ENCODE measurements at places on chromosomes 6 and 20. TPM values are rescaled to one million over a fixed set of nuclear protein-coding genes. Genes with fewer than 3 reads are reported as not detected.
A peak's percentile ranks its signal among the peaks of the same experiment; 100 is the strongest.

- no peak for DNase-seq
Measured at GRCh38 chr6:84017709-84018452, 15.7 kb upstream of the MRAP2 start.

The CTAGE9 gene
- total RNA-seq: not detected

The CCN5 gene
- total RNA-seq: 34.6 TPM

DNA sequence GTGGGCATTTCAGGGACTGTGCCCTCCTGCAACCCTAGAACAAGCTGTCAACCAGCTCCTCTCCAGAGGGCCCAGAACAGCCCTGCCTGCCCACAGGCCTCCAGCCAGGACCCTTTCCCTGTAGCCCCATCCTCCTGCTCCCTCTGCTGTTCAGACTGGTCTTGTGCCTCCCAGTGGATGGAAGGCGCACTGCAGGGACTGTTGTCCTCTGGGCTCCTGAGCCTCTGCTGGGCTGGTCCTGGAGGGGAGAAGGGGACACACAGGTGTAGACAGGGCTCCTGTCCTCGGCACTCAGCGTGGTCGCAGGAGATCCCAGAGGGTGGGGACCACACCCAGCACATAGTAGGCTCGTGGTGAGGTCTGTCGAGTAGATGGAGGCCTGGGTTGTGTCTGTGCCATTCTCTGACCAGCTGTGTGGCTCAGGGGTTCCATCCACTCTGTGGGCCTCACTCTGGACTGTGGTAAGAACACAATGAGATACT lies 11.5 kb downstream of the ITPR3 start:
- peak; percentile 62 for DNase-seq

DNA sequence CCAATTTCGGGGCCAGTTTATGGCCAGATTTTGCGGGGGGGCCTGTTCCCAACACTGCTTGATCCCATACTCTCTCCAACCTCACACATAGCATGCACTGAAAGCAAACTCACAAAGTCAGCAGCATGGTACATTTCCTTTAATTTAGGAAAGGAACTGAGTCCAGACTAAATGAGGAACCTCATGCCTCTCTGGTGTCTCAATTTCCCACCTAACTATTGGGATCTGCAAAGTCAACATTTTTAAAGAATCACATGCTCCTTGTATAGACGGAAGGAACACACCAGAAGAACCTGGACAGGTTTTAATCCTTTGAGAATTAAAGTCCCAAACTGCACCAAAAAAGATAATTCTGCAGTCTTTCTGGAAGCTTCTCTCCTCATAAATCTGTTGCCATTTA lies 33.3 kb downstream of the FAM50B start:
- no peak for DNase-seq

DNA sequence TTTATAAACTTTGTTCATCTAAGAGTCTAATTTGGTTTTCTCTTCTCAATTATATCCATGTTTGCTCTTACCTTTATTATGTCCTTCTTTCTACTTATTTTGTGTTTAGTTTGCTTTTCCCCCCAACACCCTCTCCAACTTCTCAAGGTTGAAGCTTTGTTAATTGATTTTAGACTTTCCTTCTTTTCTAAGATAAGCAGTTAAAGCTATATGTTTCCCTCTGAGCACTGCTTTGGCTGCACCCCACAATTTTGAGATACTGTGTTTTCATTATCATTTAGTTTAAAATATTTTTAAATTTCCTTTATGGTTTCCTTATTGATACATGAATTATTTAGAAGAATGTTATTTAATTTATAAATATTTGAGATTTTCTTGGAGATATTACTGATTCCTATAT lies 13.9 kb upstream of the BEND6 start:
- no peak for DNase-seq

The MAFB gene
- total RNA-seq: 79.0 TPM

The COL19A1 gene
- total RNA-seq: 0.11 TPM

DNA sequence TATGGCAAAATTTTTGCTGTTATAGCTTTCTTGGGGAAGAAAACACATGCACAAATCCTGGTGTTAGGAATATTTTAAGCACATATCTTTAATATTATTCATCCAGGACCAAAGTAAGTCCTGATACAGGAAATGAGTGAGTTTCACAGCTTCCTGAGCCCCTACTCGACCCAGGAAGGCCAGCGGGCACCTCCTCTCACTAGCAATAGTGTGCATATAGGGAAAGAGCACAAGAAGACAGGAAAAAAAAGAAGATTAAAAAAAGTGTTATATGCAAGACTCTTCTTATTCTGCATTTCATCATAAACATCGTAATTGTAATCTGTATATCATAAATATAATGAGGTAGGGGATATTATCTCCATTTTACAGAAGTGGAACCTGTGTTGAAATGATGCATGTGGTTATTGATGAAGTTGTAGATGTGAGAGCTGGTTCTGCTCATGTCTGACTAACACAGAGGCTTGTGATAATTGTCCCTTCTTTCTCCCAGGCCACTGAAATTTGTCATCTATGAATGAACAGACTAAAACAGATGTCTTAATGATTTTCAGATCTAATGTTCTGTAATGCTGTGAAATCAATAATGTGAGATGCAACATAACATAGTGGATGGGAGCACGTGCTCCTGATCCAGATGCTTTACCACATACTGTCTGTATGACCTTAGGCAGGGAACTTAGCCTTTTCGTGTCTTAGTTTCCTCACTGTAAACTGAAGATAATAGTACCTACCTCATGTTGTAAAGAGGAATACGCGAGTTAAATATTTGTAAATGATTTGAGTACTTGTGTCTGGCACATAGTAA lies 101.2 kb downstream of the MYO6 start:
- DNase-seq: no peak

- DNase-seq: no peak
Measured at GRCh38 chr6:43900916-43901732, 131.1 kb downstream of the VEGFA start.

DNA sequence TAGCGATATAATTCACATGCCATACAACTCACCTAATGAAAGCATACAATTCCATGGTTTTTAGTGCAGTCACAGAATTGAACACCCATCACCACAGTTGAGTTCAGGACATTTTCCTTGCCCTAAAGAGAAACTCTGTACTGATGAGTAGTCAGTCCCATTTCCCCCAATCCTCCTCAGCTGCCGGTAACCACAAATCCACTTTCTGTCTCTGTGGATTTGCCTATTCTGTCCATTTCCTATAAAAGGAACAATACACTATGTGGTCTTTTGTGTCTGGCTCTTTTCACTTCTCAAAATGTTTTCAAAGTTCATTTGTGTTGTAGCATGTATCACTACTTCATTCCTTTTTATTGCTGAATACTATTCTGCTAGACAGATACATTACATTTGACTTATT lies 67.9 kb upstream of the TGM3 start:
- no peak for DNase-seq

DNA sequence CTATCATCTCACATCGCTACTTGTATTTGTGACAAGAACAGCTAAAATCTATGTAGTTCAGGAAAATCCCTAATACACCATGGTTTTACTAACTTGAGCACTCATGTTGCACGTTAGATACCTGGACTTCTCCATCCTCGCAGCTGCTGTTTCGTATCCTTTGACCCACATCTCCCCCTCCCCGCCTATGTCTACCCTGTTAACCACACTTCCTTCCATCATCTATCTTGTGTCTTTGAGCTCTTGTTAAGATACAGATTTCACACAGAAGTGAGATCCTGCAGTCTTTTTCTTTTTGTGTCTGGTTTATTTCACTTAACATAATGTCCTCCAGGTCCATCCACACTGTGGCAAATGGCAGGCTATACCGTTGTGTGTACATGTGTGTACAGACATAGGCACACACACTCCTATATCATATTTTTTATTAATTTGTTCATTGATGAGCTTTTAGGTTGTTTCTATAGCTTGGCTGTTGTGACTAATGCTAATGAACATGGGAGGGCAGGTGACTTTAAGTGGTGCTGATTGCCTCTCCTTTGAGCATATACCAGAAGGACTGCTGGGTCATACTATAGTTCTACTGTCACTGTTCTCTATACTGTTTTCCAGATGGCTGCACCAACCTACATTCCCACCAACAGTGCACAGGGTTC lies 117.8 kb downstream of the WDR27 start:
- DNase-seq: no peak

GRCh38 chr20:54110457-54110856 lies 40.1 kb upstream of the BCAS1 start:
- DNase-seq: no peak

- DNase-seq: no peak
Measured at GRCh38 chr20:400128-400453, 8.0 kb upstream of the RBCK1 start.

DNA sequence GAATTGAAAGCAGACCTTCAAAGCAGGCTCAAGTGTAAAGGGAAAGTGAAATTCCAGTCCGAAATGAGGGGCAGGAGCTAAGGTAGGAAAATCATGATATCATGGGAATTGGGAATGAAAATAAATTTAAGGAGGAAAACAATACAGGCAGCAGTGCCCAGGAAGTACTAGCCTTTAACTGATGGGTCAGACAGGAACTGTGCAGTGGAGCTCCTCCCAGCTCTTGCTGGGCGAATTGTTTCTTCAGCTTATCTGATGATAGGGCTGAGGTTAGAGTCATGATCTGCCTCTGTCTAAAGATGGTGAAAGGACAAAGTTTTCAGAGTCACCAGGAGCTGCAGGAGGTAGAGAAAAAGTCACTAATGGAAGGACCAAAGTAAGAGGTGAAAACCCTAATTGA lies 457.9 kb upstream of the PTCHD4 start:
- DNase-seq: no peak

DNA sequence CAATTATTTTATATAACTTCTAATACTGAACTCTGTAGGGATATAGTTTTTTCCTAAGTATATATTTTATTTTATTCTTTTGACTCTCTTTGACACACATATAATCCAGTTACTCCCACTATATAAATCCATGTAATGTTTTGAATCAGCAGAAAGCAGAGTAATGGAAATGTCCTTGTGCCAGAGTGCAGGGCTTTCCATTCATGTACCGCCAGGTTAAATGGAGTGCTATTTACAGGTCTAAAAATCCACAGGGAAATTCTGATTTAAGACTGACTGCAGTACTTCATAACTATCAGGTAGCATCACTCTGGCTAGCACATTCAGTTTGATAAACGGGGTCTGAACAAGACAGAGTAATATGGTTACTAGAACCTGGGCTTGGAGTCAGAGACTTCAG lies 626.8 kb downstream of the COL12A1 start:
- DNase-seq: no peak

GRCh38 chr6:47310131-47310480 lies 401 bp upstream of the TNFRSF21 start:
- DNase-seq: no peak

GRCh38 chr6:12941422-12941821 lies 224.9 kb downstream of the PHACTR1 start:
- peak; percentile 57 for DNase-seq

DNA sequence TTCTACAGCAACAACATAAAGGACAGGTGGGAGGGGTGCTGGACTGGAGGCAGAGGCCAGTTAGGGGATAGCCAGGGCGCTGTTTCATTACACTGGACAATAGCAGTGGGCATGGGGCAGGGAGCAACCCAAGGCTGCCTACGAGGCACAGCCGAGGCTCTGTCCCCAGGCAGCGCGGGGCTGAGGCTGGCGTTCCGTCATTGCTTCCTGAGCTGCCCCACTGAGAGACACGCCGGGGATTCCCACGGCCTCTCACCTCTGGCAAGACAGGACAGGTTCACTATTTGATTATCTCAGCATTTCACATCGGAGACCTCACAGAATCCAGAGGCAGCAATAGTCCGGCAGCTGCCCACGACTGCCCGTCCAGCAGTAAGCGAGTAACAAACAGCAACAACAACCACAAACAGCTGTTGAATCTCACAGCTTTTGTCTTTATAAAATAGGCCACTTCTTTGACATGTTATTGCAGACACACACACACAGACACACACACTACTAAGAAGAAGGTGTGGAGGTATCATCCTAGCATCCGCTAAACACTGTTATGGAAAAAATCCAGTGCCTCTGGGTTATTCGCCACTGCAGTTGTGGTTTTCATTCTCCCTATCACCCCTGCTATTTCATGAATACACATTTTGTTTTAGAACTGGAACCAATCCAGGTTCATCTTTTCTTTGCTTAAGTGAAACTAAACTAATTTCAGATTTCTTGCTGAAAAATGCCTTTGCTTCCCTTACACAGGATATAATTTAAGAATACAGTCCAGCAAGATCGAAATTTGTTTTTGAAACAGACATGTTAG lies 19.5 kb downstream of the KIF25 start:
- DNase-seq: no peak

- DNase-seq: no peak
Measured at GRCh38 chr6:56655249-56655648, 12.6 kb upstream of the DST start.

- no peak for DNase-seq
Measured at GRCh38 chr20:60589623-60590022, 631.4 kb downstream of the CDH26 start.

- no peak for DNase-seq
Measured at GRCh38 chr6:150142097-150142669, 661 bp upstream of the PPP1R14C start.

The TNFRSF21 gene
- 6.9 TPM for total RNA-seq

DNA sequence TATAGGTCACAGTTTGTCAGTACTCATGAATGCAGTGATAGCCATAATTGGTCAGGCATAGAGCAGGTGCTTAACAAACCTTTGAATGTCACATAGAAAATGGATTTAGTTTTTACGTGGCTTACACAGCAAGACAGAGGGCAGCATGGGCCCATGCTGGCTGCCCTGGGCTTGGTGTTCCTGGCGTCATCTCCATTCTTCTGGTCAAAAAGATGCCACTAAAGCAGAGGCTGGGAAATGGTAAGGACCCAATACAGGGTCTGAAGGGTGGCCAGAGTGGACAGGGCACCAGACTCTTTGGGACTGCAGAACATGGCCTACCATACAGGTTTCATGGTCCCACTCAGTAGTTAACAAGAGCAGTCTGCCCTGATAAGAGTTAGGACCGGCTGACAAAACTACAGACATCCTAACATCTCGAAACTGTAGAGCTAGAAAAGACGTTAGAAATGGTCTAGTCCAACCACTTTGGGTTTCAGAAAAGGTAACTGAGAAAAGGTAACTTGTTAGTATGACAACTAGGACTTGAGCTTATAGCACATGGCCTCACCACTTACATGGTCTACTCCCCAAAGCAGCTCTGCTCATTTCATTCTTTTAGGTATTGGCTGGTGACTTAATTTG lies 22.6 kb downstream of the HEBP2 start:
- no peak for DNase-seq

DNA sequence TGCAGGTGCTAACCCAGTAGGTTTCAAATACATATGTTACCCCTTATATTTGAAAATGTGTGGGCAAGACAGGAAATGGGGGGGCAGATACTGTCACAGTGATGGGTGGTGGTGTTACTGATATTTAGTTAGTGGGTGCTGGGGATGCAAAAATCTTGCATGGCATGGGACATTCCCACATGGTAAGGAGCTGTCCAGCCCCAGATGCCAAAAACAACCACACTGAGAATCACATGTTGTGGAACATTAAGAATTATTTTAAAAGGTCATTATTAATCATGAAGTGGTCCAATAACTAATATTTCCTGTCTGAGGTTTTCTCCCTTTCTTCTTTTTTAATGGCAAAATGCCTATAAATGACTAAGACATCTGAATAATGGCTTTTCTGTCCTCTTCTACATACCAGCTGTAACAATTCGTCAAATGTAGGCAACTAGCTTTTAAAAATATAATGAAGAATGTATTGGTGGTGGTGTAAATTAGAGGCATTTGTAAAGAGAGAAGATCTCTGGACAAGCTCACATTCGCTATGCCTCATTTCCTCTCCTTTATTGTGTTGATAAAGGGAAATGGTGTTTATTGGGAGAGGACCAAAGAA lies 57.3 kb upstream of the SLC35B3 start:
- no peak for DNase-seq

All from adrenal gland (tissue), 19 donors.